ENCODE measurements at places on chromosomes 6 and 20.

- DNase-seq = no peak
These were observed 17.6 kb upstream of the ELMO2 start for GRCh38 chr20:46423882-46424482.

GRCh38 chr20:24461848-24462247, 7.6 kb upstream of the SYNDIG1 start:
- DNase-seq = no peak

DNA sequence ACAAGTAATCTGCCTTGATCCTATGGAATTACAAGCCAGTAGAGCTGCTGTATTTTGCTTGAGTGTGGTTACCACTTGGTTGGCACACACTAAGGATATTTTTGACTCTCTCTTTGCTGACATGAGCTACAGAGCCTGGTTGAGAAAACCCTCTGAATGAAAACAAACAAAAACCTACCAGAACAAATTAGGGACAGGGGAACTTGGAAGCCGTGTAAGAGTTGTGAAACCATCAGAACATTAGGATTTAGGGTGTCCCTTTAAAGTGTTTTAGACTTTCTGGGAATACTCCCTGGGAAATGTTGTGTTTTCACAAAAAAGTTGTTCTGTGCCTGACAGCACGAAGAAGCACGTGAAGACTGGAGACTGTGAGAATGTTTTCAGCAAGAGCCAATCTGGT, 20.5 kb upstream of the PDE7B start:
- no peak for DNase-seq

GRCh38 chr20:8744228-8744844, 324.6 kb upstream of the PLCB4 start:
- DNase-seq = no peak

DNA sequence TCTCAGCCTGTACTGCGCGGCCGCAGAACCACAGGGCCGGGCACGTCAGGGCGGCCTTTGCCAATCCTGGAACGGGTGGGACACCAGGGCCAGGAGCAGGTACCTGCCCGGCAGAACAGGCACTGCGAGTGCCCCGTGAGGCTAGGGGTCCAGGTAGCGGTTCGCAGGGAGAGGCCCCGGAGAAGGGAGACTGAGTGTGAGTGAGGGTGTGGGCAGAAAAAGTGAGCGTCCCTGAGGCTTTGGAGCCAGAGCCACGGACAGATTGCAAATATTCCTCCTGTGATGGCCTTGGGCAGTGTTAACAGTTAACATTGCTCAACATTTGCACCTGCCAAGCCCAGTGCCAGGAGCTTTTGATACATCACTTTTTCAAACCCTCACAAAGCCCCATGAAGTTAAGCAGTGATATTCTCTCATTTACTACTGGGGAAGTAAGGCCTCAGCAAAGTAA, 491 bp downstream of the GNMT start:
- DNase-seq = no peak

- DNase-seq = peak; percentile 16
These were observed 92.9 kb upstream of the NAA20 start for GRCh38 chr20:19924255-19924654.

GRCh38 chr6:33846226-33846625, 42.4 kb upstream of the MLN start:
- no peak for DNase-seq

- DNase-seq = no peak
These were observed 69.4 kb downstream of the PRND start for GRCh38 chr20:4791121-4791520.

DNA sequence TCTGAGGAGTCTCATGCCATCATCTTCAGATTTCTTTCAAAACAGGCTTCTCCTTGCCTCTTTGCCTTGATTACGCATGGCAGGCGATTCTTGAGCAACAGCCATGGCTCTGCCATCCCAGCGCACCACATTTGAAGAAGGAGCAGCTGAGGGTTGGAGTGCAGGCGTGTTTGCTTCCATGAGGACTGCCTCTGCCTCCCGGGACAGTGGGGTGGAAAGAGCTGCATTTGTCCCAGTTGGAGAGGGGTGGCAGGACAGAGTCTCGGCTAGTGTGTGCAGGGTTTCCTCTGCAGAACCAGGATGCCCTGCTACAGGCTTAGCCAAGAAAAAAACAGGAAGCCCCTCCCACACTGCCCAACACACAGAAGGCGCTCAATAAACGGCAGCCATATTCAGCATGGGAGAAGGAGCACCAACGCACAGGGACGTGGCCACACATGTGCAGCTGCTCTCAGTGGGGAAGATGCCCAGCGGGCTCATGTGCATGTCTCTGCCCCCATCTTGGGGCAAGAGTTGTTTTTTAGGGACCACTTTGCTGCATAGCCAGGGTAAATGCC, 36.6 kb downstream of the IRF4 start:
- DNase-seq = no peak

- DNase-seq = no peak
These were observed 159.5 kb downstream of the VEGFA start for GRCh38 chr6:43929511-43929910.

- peak; percentile 4 for DNase-seq
These were observed 1.3 kb upstream of the TAPBP start for GRCh38 chr6:33314943-33315792.

GRCh38 chr20:4637081-4637797, 84.5 kb upstream of the PRND start:
- DNase-seq = peak; percentile 23

- DNase-seq = no peak
These were observed 144.7 kb downstream of the TASP1 start for GRCh38 chr20:13494019-13494418.

DNA sequence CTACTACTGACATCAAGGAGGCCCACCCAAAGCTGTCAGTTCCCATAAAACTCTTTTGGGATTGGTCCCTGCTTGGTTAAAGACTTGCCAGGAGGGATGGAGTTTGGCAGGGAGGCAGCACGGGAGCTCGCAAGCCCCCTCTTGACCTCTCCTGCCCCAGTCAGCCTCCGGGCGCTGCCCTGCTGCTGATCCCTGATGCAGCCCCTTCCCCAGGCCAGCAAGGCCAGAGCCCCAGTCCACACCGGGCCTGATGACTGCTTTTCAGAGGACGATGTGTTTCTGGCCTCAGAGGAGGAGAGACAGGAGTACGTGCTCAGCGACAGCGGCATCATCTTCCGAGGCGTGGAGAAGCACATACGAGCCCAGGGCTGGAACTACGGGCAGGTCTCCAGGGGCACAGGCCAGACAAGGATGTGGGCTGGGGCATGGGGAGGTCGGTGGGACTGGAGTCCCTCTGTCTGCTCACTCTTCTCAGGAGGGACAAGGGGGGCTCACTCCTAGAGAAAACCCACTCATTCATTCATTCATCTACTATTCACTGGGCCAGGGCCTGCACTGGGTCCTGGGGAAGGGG, 15.6 kb downstream of the TGM6 start:
- no peak for DNase-seq

GRCh38 chr20:1124421-1124820, 6.0 kb downstream of the PSMF1 start:
- DNase-seq = no peak

DNA sequence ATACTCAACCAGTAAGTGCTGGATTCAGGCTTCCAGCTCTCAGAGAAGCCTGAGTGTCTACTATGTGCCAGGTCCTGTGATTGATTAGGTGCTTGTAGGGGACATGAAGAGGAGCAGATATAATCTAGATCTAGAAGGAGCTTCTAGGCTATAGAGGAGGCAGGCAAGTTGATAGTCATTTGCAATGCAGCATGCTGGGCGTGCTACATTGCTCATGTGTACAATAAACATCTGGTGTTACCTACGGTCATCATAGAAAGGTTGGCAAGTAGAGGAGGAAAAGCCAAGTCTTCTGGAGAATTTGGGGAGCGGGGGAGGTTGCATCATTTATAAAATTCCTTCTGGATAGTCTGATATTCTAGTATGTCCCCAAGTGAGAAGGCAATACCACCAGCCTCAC, 33.2 kb downstream of the RNF144B start:
- DNase-seq = no peak

DNA sequence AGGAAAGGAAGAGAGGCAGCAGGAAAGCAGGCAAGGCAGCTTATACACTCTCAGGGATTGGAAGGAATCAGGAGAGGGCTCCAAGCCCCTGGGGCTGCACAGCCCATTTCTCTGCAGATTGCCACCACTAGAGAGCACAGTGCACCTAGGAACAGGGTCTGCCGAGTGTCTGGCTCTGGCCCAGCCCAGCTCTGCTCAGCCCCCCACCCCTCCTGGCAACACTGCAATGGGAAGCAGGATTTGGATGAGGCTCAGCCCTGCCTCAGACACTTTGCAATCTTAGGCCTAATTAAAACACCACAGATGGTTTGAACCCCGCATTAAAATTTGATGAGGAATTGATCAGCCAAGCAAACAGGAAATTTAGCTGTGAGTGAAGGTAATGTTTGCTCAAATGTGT, 252.7 kb downstream of the DHX35 start:
- no peak for DNase-seq

GRCh38 chr6:21918041-21918440, 324.5 kb downstream of the SOX4 start:
- DNase-seq = no peak

GRCh38 chr20:35015863-35016193, 60.2 kb downstream of the MYH7B start:
- DNase-seq = no peak

DNA sequence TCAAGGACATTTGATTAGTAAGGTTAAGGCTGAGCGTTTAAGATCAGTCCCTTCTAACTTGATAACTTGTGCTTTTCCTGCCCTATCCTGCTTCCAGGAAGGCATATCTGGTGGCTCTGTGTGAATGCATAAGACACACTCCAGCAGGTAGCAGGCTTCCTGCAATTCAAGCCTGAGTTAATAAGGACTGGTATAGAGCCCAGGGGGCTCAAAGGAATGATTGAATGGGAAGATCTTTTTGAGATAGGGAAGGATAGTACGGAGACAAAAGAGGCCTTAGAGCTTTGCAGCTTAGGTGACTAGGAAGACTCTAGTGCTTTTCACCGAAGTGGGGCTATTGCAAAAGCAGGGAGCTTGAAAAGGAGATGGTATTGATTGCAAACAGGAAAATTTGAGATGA, 307.1 kb downstream of the GRIK2 start:
- no peak for DNase-seq

DNA sequence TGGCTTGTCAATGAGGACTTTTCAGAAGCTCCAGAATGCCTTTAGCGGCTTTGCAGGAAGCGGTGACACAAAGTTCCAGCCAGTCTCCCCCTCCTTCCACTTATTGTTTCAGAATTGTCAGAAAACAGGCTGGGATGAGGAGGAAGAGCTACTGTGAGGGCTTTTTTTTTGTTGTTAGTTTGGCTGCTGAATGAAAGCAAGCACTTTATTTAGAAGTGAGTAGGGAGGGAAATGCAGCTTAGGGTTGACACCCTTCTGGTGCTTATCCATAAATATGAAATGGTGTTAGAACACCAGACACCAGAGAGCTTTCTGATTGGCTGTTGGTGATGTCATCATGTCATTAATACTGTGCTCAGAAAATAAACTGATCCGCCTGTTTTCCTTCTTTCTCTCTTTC, 251.5 kb downstream of the SOX4 start:
- no peak for DNase-seq

- no peak for DNase-seq
These were observed 6.8 kb downstream of the DUSP15 start for GRCh38 chr20:31863296-31864085.

- DNase-seq = no peak
These were observed 22.3 kb upstream of the SMOC2 start for GRCh38 chr6:168418711-168419121.

GRCh38 chr20:15919118-15919517, 654.1 kb downstream of the KIF16B start:
- no peak for DNase-seq

DNA sequence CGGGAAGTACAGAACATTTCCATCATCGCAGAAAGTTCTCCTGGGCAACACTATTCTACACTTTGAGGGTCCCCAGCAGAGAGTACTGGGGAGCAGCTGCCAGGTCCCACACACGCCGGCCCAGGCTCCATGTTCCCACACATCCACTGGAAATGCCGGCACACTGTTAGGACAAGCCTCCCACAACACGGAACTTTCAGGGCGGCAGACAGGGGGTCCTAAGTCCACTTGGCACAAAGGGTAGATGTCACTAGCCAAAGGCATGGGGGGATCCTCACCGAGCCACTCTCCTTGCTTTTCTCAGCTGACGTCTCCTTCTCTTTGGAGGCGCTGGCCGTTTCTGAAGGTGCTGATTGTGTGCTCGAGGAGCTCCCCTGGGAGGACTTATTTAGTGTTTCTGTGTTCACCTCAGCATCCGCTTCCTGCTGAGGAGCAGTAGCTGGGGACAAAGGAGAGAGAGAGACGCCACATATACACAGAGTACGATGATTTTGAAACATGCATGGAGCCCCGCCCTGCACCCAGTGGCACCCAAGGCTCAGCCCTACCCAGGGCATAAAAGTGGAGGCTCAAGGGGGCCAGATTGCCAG, 135.4 kb downstream of the ZMYND8 start:
- no peak for DNase-seq

GRCh38 chr20:1127840-1128239, 9.4 kb downstream of the PSMF1 start:
- no peak for DNase-seq

- no peak for DNase-seq
These were observed 1.9 kb upstream of the NR2E1 start for GRCh38 chr6:108163644-108164542.

DNA sequence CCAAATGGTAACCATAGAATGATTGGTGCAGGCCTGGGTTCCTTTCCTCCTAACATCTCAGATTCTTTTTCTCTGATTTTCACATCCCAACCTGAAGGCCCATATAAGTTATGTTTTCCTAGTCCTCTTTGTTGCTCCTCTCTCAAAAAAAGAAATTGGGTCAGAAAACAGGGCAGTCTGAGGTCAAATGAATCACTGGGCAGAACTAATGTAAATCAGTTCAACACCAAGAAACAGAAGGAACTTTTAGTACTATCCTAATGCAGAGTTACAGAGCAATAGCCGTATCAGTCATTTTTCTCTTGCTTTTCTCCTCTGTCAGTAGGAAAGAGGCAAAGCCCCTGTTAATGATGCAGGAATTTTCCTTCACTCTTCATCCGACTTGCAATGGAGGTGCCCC, 11.0 kb upstream of the TPD52L1 start:
- DNase-seq = no peak

GRCh38 chr6:11851387-11851786, 72.8 kb upstream of the ADTRP start:
- DNase-seq = peak; percentile 27

GRCh38 chr6:137871831-137872454, 4.9 kb downstream of the TNFAIP3 start:
- DNase-seq = no peak

GRCh38 chr20:40463171-40463570, 225.9 kb downstream of the MAFB start:
- no peak for DNase-seq

DNA sequence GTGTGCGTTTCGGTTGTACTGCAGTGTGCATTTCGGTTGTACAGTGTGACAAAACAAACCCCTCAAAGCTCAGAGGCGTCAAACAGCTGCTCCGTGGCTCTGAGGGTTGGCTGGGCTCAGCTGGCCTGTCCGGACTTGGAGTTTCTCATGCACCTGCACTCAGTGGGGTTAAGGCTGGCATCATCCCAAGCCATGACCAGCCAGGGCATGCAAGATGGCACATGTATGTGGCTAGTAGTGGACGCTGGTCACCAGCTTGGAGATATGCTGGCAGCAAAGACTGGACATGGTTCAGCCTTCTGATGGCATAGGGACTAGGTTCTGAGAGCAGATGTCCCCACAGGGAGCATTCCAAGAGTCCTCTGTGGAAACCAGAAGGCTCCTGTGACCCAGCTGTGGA, 187.2 kb downstream of the CDH4 start:
- DNase-seq = no peak

GRCh38 chr6:128516514-128516898, 3.9 kb downstream of the PTPRK start:
- peak; percentile 33 for DNase-seq

- DNase-seq = peak; percentile 38
These were observed 191.9 kb upstream of the SLC35B3 start for GRCh38 chr6:8627085-8627861.

- DNase-seq = no peak
These were observed 13.4 kb upstream of the SLC17A2 start for GRCh38 chr6:25943887-25944286.

Data from H4 (cell line).